CD8-positive, alpha-beta memory T cell (primary cell): ENCODE measurements at places on chromosomes 16 and 17. TPM values are rescaled to one million over a fixed set of nuclear protein-coding genes. Genes with fewer than 3 reads are reported as not detected.

DNA sequence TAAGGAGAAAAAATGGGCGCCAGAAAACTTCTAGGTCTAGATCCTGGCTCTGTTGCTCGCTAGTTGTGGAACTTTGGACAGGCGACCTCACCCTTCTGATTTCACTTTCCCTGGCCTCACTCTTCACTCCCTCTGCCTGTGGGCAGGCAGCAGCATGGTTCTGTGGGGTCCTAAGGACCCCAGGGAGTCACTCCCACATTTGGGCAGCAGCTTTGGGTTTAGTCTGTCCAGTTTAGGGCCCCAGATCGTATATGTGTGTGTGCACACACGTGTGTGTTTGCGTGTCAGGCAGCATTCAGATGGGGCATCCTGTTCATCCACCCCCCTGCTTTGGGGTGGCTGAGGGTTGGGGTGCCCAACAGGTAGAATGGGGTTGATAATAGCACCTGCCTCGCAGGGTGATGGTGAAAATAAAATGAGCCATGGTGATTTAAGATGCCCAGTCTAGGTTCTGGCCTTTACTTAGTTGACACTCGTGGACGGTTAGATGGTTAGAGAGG is 102.2 kb downstream of the RAB11FIP4 start:
- peak overlapping the region; percentile 46 for H3K4me3 ChIP-seq
- DNase-seq, result no peak
- peak overlapping the region; percentile 46 for H3K27ac ChIP-seq
- H3K27me3 ChIP-seq, result no peaks in the 10 kb centered on the region
- peaks cover 94% of the 10 kb centered on the region for H3K4me1 ChIP-seq

- H3K4me3 ChIP-seq, result peak overlapping the region; percentile 47
- no peak overlapping the region for H3K27ac ChIP-seq
- no peaks in the 10 kb centered on the region for H3K36me3 ChIP-seq
Measured at GRCh38 chr16:17529982-17530760, 59.4 kb upstream of the XYLT1 start.

DNA sequence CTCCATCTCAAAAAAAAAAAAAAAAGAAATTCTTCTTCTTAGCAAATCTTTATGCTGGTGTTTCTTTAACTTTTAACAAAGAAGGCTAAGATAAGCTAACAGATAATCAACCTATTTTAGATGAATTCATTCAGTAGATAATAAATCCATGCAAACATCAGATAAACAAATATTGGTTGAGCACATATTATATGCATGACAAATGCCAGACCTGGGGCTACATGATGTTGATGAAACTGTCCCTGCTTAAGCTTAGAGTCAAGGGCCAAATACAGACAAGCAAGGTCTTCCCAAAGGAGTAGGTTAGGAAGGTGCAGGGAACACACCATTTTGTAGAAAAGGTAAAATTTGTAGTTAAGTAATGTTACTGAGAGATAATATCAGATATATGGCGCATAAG is 6.7 kb upstream of the MAP2K6 start:
- H3K36me3 ChIP-seq, result no peaks in the 10 kb centered on the region
- H3K4me3 ChIP-seq, result no peak overlapping the region
- no peak for DNase-seq
- H3K27me3 ChIP-seq, result no peaks in the 10 kb centered on the region
- H3K4me1 ChIP-seq, result no peaks in the 10 kb centered on the region

- H3K4me1 ChIP-seq, result no peaks in the 10 kb centered on the region
- no peaks in the 10 kb centered on the region for H3K36me3 ChIP-seq
- DNase-seq, result no peak
- no peak overlapping the region for H3K4me3 ChIP-seq
Measured at GRCh38 chr16:64412578-64413280, 709.1 kb downstream of the CDH11 start.

DNA sequence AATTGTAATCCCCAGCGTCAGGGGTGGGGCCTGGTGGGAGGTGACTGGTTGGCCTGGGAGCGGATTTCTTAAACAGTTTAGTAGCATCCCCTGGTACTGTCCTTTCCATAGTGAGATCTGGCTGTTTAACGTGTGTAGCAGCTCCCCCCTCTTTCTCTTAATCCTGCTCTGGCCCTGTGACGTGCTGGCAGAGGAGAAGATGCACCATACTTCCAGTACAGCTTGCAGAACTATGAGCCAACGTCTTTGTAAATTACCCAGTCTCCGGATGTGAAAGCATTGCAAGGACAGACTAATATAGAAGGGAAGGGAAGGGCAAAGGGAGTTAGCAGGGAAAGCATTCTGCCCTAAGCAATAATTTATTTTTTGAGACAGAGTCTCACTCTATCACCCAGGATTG is 83.9 kb downstream of the RMI2 start:
- no peak overlapping the region for H3K4me3 ChIP-seq
- DNase-seq, result no peak
- no peaks in the 10 kb centered on the region for H3K4me1 ChIP-seq
- H3K27ac ChIP-seq, result no peak overlapping the region
- no peaks in the 10 kb centered on the region for H3K27me3 ChIP-seq
- H3K36me3 ChIP-seq, result no peaks in the 10 kb centered on the region

Gene C1QTNF1
- total RNA-seq, result 0.22 TPM

DNA sequence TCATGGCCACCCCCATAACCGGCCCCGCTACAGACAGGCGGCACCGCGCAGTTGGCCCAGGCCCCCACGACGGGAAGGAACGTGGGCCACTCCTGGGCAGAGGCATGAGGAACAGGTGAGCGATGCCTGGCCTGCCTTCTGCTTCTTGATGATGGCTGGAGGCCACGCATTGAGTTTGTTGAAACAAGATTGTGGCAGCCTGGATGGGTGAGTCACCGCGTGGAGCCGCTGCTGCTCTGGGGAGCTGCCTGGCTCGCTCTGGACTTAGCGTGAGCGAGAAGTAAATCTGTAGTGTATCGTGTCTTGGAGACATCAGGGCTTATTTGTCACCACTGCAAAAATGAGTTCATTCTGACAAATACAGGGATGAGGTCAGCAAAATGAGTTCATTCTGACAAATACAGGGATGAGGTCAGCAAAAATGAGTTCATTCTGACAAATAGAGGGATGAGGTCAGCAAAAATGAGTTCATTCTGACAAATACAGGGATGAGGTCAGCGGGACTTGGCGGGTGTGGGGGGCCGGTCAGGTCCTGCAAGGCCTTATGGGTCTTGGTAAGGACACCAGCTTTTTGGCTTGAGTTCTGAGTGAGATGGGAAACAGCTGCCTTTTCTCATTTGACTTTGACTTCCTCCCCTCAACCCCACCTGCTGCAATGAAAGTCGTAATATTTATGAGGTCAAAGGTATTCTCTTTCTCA is 93.0 kb downstream of the SEC14L1 start:
- no peaks in the 10 kb centered on the region for H3K27me3 ChIP-seq
- H3K4me1 ChIP-seq, result no peaks in the 10 kb centered on the region
- H3K27ac ChIP-seq, result no peak overlapping the region

Gene TUBB3
- total RNA-seq, result 0.38 TPM

DNA sequence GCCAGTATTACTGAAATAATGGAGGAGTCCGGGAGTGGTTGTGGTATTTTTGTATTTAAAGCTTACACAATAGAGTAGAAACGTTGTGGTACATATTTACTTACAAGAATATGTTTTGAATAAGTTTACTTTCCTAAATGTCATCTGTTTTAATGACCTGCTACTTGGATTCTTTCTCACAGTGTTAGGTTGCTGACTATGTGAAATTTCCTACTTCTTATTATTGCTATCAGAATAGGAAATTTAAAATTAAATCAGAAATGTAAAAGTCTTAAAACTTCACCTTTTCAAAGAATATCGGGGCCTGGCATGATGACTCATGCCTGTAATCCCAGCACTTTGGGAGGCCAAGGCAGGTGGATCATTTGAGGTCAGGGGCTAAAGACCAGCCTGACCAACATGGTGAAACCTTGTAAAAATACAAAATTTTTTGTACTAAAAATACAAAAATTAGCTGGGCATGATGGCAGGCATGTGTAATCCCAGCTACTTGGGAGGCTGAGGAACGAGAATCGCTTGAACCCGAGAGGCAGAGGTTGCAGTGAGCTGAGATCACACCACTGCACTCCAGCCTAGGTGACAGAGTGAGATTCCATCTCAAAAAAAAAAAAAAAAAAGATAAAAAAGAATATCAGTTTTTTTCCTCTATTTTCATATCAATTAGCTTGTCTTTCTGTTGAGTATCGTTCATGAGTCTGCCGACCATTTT is 77.8 kb downstream of the VMP1 start:
- no peak overlapping the region for H3K4me3 ChIP-seq
- no peaks in the 10 kb centered on the region for H3K27me3 ChIP-seq
- peaks cover 49% of the 10 kb centered on the region for H3K4me1 ChIP-seq
- no peaks in the 10 kb centered on the region for H3K36me3 ChIP-seq
- H3K27ac ChIP-seq, result peak overlapping the region; percentile 71

- no peaks in the 10 kb centered on the region for H3K36me3 ChIP-seq
- peaks cover 62% of the 10 kb centered on the region for H3K4me1 ChIP-seq
- no peaks in the 10 kb centered on the region for H3K27me3 ChIP-seq
- no peak overlapping the region for H3K4me3 ChIP-seq
Measured at GRCh38 chr17:66313325-66313724, 10.9 kb downstream of the PRKCA start.

- H3K27ac ChIP-seq, result no peak overlapping the region
- no peak overlapping the region for H3K4me3 ChIP-seq
Measured at GRCh38 chr17:45171338-45172231, 9.9 kb downstream of the HEXIM2 start.

DNA sequence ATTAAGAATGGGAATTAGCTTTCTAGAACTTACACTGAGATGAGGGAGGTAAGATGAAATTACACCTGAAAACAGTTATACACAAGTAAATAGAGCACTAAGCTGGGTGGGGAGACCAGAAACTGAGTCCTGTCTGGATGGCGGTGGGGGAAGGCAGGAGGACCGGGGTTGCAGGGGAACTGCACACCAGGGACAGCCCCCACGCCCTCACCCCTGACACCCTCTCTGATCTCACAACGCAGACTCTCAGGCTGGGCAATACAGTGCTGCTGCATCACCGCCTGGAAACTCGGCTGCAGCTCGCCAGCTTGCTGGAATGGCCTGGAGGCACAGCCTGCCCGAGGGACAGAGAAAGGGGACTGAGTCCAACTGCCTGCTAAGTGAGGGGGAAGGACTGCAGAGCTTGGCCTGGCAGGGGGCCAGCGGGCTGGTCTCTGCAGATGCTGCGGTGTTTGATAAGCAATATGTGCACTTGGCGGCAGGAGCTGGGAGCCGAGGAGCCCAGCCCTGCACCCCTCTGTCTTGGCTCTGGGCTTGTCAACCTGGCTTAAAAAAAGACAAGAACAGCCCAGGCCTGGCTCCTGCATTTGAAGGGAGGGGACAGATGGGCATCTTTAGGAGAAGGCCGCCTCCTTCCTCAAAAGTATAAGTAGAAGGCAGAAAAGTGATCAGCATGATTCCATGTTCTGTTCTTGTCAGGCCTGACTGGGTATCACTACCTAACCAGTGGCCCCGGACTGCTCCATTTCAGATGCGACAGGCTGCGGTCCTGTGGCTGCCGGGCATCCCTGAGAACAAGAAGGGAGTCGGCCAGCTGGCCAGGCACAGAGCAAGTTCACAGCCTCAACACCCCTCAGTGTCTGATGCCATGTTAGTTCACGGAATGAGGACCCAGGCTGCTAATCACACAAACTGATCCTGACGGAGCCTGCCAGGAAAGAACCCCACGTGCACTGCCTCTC is 30.2 kb downstream of the SPHK1 start:
- no peaks in the 10 kb centered on the region for H3K36me3 ChIP-seq
- no peak for DNase-seq
- no peak overlapping the region for H3K4me3 ChIP-seq
- H3K27me3 ChIP-seq, result no peaks in the 10 kb centered on the region
- no peaks in the 10 kb centered on the region for H3K4me1 ChIP-seq

GRCh38 chr16:80097098-80097497 is 443.7 kb upstream of the DYNLRB2 start:
- no peaks in the 10 kb centered on the region for H3K4me1 ChIP-seq
- no peak for DNase-seq
- no peak overlapping the region for H3K4me3 ChIP-seq
- no peaks in the 10 kb centered on the region for H3K36me3 ChIP-seq
- H3K27ac ChIP-seq, result no peak overlapping the region

- H3K27ac ChIP-seq, result no peak overlapping the region
- no peak for DNase-seq
- H3K4me1 ChIP-seq, result peaks cover 13% of the 10 kb centered on the region
- H3K4me3 ChIP-seq, result no peak overlapping the region
- H3K27me3 ChIP-seq, result no peaks in the 10 kb centered on the region
- H3K36me3 ChIP-seq, result no peaks in the 10 kb centered on the region
Measured at GRCh38 chr17:2950846-2951245, 112.6 kb downstream of the OR1D5 start.

DNA sequence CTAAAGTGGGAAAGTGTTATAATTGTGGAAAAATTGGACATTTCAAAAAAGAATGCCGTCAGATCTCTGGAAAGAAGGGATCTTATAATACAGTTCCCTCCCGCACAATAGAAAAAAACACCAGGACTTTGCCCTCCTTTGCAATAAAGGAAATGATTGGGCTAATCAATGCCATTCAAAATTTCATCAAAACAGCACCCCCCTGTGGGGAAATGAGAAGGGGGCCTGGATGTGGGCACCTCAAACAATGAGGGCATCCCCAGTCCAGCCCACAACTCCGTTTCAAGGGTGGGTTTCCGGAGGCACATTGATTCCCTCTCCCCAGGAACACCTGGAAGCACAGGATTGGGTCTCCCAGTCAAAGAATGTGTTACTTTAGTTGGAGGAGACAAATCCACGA is 26.1 kb downstream of the CD300LG start:
- no peak overlapping the region for H3K4me3 ChIP-seq
- H3K27me3 ChIP-seq, result no peaks in the 10 kb centered on the region
- no peaks in the 10 kb centered on the region for H3K4me1 ChIP-seq
- no peak overlapping the region for H3K27ac ChIP-seq
- H3K36me3 ChIP-seq, result no peaks in the 10 kb centered on the region
- no peak for DNase-seq

DNA sequence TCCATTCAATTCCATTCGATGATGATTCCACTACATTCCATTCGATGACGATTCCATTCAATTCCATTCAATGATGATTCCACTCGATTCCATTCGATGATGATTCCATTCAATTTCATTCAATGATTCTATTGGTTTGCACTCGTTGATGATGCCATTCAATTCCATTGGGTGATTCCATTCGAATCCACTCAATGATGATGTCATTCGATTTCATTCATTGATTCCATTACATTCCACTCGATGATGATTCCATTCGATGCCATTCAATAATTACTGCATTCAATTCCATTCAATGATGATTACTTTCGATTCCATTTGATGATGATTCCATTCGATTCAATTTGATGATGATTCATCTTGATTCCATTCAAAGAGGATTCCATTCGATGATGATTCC is 1299.4 kb downstream of the TP53TG3F start:
- no peaks in the 10 kb centered on the region for H3K36me3 ChIP-seq
- no peaks in the 10 kb centered on the region for H3K4me1 ChIP-seq
- DNase-seq, result no peak
- no peak overlapping the region for H3K4me3 ChIP-seq
- H3K27ac ChIP-seq, result no peak overlapping the region

Gene SMIM5
- total RNA-seq, result 0.20 TPM

- H3K4me1 ChIP-seq, result peaks cover 4% of the 10 kb centered on the region
- H3K27me3 ChIP-seq, result no peaks in the 10 kb centered on the region
- H3K4me3 ChIP-seq, result no peak overlapping the region
- no peak for DNase-seq
- no peaks in the 10 kb centered on the region for H3K36me3 ChIP-seq
- H3K27ac ChIP-seq, result no peak overlapping the region
Measured at GRCh38 chr16:57624044-57624688, 4.3 kb upstream of the ADGRG1 start.
